ENCODE measurements at places on chromosomes 1 and 21. TPM values are rescaled to one million over a fixed set of nuclear protein-coding genes. Genes with fewer than 3 reads are reported as not detected.

DNA sequence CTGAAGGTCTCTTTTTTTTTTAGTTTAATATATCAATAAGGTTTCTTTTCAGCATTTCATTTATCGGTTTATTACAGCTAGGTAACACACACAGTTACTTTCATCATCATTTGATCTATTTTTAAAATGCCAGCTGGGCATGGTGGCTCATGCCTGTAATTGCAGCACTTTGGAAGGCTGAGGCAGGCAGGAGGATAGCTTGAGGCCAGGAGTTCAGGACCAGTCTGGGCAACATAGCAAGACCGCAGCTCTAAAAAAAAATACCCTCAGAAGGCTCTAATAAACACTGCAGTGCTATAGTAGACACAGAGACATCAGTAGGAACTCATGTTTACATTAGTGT, 48.5 kb upstream of the VAMP3 start:
- no peak for DNase-seq

DNA sequence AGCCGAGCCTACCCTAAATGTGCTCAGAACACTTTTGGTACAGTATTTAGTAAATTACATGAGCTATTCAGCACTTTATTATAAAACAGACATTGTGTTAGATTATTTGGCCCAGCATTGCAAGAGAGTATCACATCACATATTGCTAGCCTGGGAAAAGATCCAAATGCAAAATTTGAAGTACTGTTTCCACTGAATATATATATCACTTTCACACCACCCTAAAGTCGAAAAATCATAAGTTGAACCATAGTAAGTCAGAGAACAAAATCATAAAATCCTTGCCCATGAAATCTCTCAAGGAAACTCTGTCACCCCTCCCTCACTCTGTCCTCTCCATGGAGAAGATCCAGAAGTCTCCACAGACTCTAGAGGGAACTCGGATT, 33.1 kb downstream of the RGS8 start:
- DNase-seq, result no peak

DNA sequence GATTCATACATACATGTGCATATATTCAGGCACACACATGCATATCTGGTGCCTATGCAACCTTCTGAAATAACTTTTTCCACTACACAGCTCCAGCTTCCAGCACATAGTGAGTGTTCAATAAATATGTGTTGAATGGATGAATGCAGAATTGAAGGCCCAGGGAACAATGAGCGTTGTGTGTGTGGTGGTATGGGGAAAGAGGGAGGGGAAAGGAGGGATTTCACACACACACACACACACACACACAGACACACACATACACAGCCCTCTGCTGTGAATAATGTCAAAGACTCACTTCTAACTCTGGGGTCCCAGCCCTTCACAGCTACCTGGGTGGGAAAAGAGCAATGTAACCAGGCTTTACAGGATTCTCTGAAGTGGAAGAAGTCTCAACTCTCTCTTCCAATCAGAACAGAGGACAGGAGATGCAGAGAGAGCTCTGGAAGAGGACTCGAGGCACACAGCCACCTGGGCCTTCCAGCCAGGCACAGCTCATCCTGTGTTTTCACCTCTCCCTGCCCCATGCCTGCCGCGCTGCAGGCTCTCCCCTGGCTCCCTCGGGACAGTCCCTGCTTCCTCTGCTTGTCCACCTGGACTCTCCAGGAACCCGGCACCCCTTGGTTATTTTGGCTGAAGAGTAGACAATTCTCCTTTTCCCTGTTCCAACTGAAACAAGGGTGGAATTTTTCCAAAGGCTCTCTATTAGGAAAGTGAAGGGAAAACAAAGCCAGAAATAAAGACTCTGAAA, 5.4 kb upstream of the IGSF8 start:
- DNase-seq, result no peak

DNA sequence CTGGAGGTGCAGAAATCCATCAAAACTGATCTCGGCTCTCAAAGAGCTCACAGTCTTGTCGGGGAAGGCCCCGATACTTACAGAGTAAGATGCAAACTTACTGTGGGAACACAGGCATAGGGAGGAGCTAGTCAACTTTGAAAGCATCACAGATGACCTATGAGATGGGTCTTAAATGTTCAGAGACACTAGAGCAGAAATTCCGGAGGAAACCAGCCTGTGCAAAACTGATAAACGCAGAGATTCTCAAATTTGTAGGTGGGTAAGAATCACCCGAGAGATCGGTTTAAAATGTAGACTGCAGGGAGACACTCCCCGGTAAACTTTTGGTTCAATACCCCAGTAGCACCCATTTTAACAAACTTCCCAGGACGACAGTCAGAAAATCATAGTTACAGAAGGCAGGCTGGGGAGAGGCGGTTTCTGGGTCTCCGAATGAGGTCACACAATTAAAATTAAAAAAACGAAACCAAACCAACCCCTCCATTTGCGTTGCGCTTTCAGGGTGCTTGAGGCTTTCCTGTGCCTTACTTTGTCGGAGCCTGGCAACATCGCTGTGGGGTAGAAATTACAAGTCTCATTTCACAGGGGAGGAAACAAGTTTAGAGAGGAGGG, 755 bp upstream of the THRAP3 start:
- no peak for DNase-seq

DNA sequence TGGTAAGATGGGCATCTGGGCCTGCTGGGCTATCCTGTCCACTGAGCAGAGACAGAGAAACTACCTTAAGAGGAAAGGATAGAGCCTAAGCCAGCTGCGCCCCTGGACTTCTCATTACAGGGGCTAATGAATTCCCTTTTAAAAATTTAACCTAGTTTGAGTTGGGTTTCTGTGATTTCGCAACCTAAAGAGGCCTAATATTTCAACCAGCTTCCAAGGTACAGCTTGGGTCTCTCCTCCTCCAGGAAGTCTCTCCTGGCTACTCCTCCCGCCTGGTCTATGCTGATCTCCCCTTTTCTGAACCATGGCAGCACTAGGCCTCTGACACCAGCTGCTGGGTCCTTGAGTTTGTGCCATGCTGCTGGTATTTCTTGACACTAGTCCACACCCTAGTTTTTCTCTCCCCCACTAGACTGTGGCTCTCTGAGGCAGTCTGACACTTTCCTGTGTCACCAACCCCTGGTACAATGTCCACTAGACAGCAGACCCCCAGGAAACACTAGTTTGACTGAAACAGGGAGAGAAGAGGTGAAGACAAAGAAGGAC, 29.0 kb upstream of the TCEA3 start:
- no peak for DNase-seq

- no peak for DNase-seq
Measured at GRCh38 chr1:213409208-213409631, 358.2 kb downstream of the RPS6KC1 start.

DNA sequence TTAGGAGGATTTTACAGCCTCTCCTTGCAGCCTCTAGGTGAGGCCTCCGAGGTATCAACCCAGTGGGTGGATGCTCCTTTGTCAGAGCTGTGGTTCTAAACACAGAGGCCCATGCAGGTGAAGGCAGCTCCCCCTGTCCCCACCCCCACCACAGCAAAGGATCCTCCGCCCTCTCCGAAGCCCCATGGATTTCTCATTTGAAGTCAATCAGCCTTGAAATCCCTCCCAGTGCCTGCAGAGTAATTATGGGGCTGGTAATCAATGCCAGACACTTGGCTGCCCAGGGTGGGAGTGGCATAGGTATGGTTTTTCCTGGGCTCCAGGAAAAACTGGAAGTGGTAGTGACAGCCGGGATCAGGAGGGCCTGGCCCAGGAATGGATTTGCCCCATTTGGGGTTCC, 119.5 kb upstream of the CSF3R start:
- no peak for DNase-seq

GRCh38 chr1:179077396-179077795, 4.5 kb upstream of the TOR3A start:
- no peak for DNase-seq

DNA sequence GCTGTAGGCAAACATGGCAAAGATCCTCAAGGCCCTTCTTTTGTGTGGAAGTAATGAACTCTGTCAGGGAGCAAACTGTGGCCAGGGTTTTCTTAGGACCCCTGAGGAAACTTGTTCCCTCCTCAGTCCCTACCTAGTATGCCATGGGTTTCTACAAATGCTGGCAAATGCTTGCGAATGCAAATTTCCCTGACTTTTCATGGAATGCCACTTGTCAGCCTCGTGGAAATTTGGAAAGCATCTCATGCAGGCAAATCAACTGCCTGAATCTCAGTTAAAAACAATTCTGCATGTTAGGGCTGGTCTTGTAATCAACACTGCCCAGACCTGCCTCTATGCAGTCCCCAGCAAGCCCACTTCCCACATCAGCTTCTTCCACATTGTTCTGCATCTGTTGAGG, 334.9 kb upstream of the AJAP1 start:
- DNase-seq, result no peak

GRCh38 chr1:64669098-64669675, 75.7 kb upstream of the RAVER2 start:
- DNase-seq, result no peak

DNA sequence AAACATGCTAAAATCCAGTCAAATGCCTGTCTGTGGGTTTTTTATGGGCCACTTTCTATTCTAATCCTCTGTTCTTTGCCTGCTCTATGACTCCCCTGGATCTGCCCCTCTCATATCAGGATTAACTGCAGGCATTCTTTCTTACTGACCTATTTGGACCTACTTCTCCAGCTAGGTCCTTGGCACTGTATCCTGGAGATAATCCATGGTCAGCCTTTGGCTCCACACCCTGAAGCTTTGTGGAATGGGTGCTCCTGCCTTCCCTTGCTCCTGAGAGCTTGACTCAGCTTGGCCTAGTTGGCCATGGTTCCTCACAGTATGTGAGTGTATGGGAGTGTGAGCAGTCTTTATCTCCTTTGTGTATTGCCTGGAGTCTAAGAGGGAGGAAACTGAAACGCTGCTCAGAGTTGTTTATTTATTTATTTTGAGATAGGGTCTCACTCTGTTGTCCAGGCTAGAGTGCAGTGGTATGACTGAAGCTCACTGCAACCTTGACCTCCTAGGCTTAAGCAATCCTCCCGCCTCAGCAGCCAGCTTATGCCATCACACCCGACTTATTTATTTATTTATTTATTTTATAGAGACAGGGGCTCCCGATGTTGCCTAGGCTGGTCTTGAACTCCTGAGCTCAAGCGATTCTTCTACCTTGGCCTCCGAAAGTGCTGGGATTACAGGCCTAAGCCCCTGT, 28.7 kb upstream of the CDC14A start:
- DNase-seq, result peak; percentile 36

DNA sequence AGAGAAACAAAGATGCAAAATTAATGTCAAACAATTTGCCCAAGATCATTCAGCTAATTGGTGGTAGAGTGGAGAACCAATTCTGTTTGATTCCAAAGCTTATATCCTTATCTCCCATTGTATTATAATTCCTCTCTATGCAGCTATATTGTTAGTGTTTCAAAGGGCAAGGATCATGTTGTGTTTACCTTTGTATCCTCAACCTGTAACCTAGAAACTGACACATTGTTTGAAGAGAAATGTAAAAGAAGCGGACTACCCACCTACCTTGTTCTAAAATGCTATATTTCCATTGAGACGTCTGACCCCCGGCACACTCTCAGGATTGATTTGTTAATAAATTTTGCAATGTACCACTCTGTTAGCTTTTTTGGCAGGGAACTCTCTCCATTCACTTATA, 9.3 kb downstream of the RAVER2 start:
- DNase-seq, result no peak

- DNase-seq, result no peak
Measured at GRCh38 chr1:44785029-44785380, 3.0 kb downstream of the BEST4 start.

GRCh38 chr21:39345440-39345839, 3.4 kb downstream of the HMGN1 start:
- DNase-seq, result no peak

DNA sequence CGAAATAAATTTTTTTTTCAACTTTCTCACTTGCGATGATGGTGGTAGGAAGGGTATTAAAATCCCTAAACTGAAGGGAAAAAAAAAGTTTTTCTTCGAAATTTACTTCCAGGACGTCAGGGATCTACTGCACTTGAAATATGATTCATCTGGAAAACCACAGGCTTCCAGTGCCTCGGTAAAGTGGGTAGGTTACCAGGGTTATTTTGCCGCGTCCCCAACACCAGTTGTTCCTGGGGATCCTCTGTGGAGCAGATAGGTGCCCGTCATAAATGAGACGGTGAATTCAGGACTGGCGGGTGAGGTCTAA, 773 bp downstream of the RABIF start:
- no peak for DNase-seq

DNA sequence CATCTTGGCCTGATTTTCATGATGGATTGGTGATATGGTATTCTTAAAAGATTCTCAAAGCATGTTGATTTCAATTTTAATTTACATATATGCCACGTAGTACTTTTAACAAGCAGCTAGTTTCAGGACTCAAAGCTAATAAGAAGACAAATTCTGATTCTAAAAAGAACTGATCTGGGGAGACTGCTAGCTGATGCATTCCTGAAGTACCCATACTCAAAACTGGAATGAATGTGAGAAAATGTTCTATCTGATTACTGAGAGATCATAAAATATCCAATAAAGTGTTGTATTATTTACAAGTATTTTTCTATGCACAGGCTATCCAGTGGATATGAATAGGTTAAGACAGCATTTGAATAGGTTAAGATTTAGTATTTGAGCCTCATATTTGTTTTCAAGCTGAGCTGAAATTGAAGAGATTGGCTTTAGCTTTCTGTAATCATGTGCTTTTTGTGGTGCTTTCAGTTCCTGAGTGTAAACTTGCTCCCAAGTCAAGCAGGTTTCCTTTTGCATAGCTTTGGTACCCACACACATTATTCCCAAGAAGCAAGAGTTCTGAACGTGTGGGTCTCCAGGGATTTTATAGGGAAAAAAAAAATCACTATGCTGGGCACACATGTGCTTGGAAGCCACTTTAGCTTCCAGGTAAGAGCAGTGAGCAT, 114.1 kb downstream of the VPS13D start:
- no peak for DNase-seq

- peak; percentile 47 for DNase-seq
Measured at GRCh38 chr1:235417086-235417697, 50.0 kb downstream of the TBCE start.

DNA sequence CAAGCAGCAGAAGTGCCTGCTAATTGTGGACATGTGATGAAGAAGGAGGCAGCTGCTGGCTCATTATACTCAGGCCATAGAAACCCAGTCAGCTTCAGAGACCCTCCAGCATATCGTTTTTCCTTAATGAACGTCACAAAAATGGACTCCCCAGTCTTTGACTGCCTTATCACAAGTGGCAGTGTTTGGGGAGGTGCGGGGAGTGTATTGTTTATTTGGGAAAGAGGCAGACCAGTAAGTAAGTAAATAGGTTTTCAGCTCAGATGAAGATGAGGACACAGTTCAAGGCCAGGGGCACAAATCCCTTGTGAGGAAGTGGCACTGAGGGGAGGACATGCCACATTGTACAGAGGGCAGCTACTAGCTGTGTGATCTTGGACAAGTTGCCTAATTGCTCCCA, 43.5 kb upstream of the NRDC start:
- no peak for DNase-seq

GRCh38 chr1:88647249-88647645, 36.8 kb upstream of the PKN2 start:
- DNase-seq, result no peak

GRCh38 chr1:66012106-66012784, 219.6 kb downstream of the PDE4B start:
- no peak for DNase-seq

Gene MX1
- 15.4 TPM for total RNA-seq

Gene GUCA2A
- not detected for total RNA-seq

Gene FAM72A
- total RNA-seq, result 1.5 TPM

Gene WDR64
- total RNA-seq, result not detected

Gene CYP4Z1
- 0.29 TPM for total RNA-seq

Gene FCRL2
- not detected for total RNA-seq

Gene CSMD2
- 0.58 TPM for total RNA-seq

Gene OPRD1
- total RNA-seq, result not detected

Gene RIPPLY3
- total RNA-seq, result not detected

Gene ITGB2
- total RNA-seq, result 31.5 TPM

Gene SH3D21
- total RNA-seq, result 2.5 TPM

Gene YBX1
- 764 TPM for total RNA-seq

Gene HRNR
- not detected for total RNA-seq

Gene CACNA1E
- total RNA-seq, result 0.55 TPM

All from left cardiac atrium (tissue), 4 donors.